ENCODE measurements at places on chromosomes 6 and 20.
A peak's percentile ranks its signal among the peaks of the same experiment; 100 is the strongest.

- peak; percentile 41 for DNase-seq
These were observed at the start of gene PERP for GRCh38 chr6:138107078-138107751. PERP (minus strand) TSS chr6:138107419; CDS start chr6:138107340, 79 bp downstream.

DNA sequence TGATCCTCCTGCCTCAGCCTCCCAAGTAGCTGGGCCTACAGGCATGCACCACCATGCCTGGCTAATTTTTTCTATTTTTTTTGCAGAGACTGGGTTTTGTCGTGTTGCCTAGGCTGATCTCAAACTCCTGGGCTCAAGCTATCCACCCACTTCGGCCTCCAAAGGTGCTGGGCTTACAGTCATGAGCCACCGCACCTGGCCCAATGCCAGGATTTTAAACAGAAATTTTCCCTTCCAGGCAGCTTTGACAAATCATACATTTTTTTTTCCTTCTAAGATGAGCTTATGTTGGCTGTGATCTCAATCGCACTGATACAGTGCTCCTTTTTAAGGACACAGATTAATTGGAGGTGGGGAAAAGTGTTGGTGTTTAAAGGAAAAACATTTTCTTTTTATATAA, 73.2 kb upstream of the CD2AP start:
- no peak for DNase-seq

GRCh38 chr6:10695086-10695657, 400 bp downstream of the PAK1IP1 start:
- DNase-seq, result no peak

- DNase-seq, result no peak
These were observed 437.7 kb upstream of the ADGRB3 start for GRCh38 chr6:68197356-68197755.

DNA sequence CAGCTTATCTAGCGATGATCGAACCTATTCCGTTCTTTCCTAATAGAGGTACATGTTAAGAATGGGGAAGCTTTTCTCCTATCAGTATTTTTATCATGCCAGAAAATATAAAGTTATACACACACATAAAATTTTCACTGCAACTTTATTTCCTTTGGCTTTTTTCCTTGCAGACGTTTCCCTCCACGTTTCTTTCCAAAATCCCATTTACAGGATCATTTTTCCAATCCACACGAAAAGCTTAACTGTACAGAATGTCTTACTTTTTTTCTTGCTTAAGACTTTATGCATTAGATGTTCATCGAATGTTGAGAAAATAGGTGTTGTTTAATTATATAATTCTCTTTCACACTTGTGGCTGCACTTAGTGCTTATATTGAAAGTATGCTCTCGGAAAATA, 62.9 kb upstream of the HDGFL1 start:
- no peak for DNase-seq

DNA sequence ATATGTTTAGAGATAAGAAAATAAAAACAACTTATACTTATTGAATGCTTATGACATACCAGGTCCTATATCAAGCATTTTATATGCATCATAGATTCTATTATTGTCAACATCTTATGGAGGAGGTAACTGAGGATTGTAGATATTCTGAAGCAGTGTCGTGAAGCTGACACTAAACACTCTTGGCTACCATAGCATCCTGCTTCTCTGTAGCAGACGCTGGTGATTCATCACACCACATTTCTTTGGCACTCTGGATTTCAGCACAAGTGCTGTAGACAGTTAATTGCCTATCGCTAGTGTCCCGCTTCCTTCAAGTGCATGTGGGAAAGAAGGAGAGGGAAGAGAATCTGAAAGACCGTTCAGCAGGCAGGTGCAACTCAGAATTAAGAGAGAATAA, 317.1 kb downstream of the PLCB1 start:
- DNase-seq, result peak; percentile 37

All from fibroblast of skin of scalp (primary cell).